Astrocyte (in vitro differentiated cells and primary cell): ENCODE measurements at places on chromosomes 13 and 19. TPM values are rescaled to one million over a fixed set of nuclear protein-coding genes. Genes with fewer than 3 reads are reported as not detected.

Gene PRRG2
- 0.89 and 1.3 TPM in 2 replicates for total RNA-seq

Gene CPAMD8
- total RNA-seq: 1.4 and 1.9 TPM in 2 replicates

- no peak for DNase-seq
Observed at GRCh38 chr13:112687836-112688559, 1.8 kb upstream of the ATP11A start.

DNA sequence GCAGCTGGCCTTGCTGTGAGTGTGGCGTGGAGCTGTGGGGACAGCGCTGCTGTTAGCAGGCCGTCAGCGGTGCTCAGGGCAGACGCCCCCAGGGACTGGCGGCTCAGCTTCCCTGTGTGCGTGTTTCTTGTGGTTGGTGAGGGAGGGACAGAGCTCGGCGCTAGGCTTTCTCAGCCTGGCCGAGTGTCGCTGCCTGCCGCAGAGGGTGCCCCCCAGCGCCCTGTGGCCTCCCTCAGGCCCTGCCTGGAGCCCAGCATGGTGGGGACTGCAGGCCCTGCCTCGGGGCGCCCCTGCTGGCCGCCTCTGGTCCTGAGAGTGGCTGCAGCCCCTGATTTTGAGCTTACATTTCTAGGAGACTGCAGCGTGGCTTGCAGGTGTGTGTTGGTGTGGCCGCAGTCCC, 35.5 kb downstream of the DOT1L start:
- no peak for DNase-seq

DNA sequence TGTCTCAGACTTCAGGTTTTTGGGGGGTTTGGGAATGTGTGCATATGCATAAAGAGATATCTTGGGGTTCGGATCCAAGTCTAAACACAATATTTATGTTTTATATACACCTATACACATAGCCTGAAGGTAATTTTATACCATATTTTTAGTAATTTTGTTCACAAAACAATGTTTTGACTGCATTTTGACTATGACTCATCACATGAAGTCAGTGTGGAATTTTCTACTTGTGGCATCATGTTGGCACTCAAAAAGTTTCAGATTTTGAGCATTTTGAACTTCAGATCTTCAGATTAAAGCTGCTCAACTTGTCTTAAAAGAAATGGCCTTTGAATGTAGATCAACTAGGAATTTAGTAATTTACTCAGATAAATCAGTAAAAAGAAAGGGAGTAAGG, 712.9 kb upstream of the GPC6 start:
- peak; percentile 20 for DNase-seq
